NCI-H2081 treated with DMSO at 0.1 percent for 48 hours (cell line): ENCODE measurements at places on chromosomes 3 and 15.

- no peak for DNase-seq
Measured at GRCh38 chr3:182812123-182812522, 18.8 kb downstream of the ATP11B start.

GRCh38 chr3:121768452-121768851, 18.9 kb upstream of the GOLGB1 start:
- no peak for DNase-seq

DNA sequence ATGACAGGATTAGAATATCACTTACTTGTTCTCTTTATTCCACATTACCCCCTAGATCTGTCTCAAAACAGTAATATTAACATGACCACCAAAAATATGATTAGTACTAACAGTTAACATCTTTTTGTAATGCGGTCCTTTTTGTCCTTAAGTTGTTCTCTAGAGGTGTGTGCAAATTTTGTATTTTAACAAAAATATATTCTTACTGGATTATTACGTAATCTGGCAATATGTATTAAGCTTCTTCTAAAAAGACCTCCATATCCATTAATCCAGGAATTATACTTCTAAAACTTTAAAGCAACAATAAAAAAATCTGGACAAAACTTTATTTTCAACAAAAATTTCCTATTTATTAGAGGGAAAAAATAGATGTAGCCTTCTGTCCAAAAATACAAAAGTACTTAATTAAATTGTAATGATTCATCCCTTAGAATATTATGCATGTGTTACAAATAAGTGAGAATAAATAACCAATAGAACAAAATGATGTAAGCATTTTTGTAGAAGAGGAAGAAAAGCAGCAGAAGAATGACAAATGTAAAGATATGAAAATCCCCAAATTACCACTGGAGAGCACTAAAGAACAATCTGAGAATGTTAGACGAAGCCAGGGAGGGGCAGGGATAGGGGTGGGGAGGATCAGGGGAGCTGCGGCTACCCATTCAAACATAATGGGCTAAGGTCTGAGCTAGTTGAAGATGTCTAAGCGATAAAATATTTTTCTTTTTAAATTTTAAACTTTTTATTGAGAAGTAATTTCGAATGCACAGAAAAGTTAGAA, 945.6 kb downstream of the MCTP2 start:
- DNase-seq, result no peak

GRCh38 chr3:124565013-124565412, 165.2 kb upstream of the UMPS start:
- peak; percentile 78 for DNase-seq

DNA sequence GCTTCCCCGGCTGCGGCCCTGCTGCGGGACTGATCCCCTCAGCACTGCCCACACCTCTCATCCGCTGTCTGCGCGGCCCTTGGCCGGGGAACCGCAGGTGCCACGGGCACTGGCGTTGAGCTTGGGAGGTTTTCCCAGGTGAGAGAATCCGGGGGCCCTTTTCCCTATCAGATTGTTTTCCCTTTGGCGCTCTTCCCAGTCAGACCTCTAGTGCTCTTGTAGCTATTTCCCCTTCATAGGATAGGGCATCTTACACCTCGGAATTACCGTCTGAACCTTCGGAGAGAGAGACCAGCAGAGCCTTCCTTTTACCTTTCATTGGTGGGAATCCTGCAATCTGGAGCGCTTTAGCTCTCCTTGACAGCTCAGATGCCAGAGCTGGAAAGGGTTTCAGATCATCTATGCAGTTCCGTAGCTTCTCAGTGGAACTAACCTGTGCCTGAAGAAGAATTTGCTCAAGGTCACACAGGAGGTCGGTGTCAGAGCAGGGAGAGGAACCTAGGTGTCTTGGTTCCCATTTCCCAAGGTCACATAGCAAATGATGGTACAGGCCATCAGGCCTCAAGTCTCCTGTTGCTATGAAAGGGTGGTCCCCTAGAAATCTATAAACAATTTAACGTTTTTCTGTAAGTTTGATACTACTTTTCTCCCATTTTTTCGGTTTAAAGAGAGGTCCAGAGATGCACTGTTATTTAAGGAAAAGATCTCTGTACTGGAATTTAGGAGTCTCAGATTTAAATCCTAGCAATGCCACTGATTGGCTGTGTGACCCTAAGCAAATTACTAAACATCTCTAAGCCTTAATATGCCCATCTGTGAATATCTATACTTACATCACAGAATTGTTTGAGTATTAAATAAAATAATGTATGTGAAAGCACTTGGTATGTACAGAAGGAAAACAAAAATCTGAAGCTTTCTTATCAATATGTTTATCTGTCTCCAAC, 916 bp downstream of the IDH3A start:
- DNase-seq, result no peak

GRCh38 chr15:36432161-36432560, 147.3 kb upstream of the CDIN1 start:
- DNase-seq, result no peak

GRCh38 chr3:183592821-183593220, 37.3 kb upstream of the KLHL6 start:
- DNase-seq, result no peak

DNA sequence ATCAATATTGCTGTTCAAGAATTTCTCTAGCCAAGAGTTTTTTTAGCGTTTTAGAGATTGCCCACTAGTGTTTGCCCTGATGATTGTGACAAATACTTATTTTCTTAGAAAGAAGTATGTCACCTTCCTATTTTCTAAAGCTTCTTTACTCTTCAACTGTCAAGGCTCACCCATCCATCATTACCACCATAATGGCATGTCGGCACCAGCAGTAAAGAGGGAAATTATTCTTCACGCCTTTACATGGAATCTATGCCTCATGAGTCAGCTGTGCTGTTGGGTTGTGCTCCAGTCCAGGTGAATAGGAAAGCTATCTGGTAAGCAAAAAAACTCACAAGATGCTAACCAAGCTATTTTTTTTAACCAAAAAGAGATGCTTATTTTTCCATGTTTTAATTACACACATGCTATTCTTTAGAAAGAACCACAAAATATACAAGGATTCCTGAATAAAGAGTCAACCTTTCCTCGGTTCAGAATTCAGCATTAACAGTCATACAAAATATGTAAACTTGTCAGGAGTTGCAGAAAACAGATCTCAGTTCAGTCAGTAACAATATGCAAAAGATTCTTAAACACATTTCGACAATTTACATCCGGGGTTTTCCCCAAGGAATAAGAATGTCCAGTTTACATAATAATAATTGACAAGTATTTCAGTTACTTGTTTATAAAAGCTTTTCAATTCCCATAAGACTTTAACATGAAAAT, 128.0 kb downstream of the ATP8B4 start:
- no peak for DNase-seq

DNA sequence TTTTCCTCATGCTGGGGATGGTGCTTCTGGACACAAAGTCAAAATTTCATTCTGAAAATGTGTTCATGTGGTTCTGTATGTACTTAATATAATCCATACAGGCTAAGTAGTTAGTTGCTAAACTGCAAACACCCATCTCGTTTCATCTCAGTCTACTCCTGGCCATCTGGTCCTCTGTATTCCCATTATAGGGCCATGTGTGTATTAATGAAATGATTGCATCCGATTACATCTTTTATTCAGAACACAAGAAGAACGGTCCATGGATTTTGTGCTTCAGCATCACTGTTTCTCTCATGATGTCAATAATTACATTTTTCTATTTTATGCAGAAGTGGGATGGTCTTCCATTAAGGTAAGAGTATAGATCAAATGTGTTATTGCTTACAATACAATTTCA, 6.1 kb upstream of the GJD2 start:
- no peak for DNase-seq

DNA sequence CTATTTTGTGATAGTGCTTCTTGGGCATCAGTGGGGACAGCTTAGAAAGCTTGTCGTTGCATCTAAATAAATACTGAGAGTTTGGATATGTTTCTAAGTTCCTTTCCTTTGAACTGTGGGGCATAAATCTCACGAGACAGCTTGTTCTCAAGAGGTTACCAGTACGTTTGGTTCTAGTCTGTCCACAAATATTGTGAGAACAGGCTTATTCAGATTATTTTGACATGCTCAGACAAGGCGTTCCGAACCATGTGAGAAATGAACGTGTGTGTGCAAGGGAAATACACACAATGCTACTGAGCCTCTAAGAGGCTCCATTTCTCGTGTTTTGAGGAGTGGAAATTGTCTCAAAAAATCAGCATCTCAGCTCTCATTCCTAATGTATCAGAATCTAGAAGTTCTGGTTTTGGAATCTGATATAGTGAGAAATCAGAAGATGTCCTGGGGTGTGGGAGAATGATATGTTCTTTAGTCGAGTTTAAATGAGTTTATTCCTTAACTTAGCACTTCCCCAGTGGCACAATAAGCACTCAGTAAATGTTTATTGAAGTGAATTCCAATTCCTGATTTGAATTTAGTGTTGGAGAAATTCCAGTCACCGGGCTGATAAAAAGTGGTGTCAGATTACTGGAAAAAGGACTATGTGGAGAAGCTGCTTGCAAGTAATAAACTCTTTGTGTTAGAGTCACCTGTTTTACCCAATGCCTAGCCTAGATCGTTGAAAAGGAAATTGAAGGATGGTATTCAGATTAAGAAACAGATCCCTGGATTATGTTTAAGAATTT, 481.5 kb downstream of the LPP start:
- no peak for DNase-seq

DNA sequence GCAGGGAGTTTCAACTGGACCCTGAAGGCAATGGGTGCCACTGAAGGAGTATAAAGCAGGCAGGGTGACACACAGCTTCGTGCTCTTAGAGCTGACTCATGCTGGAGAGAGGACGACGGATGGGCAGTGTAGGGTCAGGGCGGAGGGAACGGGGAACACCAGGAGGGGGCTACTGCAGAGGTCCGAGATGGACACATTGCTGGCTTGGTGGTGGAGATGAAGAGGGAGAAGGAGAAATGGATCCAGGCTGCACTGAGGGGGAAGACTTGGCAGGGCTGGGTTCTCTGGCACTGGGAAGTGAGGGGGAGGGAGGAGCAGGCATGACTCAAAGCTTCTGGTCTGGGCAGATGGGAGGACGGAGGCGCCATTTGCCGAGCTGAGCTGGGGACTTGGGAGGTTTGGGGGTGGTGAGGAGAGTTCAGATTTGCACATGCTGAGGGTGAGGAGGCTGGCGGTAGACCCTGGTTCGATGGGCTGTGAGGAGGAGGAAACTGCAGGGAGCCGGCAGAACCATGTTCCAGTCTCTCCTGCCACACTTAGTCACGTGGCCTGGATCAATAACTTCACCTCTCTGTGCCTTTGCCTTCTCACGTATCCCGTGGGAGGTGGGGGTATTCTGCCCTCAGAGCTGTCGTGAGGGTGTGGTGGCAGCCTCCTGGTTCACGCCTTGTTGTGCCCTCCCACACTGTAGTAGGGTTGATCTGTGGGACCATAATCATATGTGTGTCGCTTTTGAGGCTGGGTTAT, 4.6 kb upstream of the KCTD6 start:
- DNase-seq, result no peak

- DNase-seq, result no peak
Measured at GRCh38 chr15:73626072-73626471, 7.1 kb downstream of the NPTN start.

- no peak for DNase-seq
Measured at GRCh38 chr3:82114589-82114988, 353.1 kb upstream of the GBE1 start.

DNA sequence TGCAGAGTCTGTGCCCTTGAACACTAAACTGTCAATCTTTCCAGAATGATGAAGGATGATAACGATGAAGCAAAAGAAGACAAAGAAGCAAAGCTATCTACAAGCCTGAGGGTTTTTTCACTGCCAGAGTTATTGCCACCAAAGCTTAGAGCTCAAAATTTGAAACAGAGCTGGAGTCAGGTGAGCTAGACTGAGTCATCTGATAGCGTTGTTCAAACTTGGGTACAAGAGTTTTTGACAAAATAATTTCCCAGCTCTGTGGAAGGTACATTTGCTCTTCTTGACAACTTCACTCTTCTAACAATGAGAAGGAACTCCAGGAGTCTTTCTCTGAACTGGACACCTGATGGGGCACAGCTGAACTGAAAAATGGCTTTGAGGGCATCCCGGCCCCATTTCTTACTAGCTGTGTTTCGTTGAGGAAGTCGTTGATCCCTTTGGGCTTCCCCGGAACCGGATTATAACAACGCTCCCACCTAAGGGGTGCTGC, 715 bp downstream of the MCCC1 start:
- DNase-seq, result no peak

DNA sequence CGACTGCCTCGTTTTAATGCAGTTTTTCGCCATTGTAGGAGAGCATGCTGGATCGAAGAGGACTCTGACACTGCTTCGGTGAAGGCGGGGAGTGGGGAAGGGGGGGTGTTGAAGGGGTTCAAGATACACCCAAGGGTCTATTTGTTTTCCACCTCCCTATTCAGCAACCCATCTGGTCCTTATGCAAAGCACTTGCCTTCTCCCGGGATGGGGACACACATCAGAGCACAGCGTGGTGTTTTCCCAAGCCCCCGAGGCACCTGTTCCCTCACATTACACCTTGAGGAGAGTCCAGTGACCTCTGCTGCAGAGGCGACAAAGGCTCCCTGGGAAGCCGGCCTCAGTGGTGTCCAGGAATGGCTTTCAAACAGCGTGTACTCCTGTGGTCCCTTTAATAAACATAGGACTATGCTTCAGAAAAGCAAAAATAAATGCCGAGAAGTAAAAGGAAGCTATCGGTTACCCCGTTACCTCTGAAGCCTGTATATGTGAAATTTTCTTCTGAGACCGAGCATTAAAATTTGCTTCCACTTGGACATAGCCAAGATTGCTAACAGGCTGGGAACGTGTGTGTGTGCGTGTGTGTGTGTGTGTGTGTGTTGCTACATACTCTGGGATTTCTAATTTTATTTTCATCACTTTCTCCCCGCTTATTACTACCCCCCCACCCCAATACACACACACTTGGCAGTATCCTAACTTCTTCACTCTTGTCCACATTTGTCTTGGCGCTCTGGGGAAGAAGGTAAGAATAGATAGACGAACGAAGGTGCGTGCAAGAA, 53.2 kb downstream of the CCDC54 start:
- DNase-seq, result no peak

DNA sequence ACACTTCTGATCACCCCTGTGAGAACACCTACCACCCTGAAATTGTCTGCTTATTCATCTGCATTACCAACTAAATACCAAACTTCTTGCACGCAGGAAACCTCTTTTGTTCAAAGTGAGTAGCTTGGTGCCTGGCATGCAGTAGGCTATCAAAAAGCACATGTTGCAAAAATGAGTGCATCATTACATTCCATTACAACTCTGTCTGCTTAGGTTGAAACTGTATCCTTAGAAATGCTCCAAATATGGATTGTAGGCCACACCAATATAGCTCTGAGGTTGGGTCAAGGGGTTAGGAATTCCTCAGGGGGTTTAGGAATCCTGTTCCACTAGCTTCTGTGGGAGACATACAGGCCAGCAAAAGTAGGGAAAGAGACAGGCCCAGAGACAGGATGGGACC, 107.2 kb downstream of the THRB start:
- no peak for DNase-seq

GRCh38 chr3:161647936-161648470, 151.4 kb downstream of the OTOL1 start:
- no peak for DNase-seq

DNA sequence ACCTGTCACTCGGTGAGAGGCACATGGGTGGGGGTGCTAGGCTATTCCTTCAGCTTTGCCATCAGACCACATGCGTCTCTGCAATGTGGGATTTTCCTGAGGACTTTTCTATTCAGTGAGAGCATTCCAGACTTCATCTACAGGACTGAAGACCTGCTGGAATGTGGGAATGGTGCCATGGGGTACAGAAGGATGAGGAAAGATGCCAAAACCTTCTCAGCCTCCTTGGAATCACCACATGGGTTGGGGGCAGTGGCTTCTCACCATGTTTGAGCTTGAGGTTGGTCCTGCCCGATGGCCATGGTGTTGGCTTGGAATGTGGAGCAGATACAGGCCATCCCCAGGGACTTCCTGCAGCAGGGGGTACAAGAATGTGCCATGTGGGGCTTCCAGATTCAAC, 80.9 kb upstream of the KLF13 start:
- DNase-seq, result no peak
